ENCODE measurements at places on chromosomes 13 and 19.
A peak's percentile ranks its signal among the peaks of the same experiment; 100 is the strongest.

DNA sequence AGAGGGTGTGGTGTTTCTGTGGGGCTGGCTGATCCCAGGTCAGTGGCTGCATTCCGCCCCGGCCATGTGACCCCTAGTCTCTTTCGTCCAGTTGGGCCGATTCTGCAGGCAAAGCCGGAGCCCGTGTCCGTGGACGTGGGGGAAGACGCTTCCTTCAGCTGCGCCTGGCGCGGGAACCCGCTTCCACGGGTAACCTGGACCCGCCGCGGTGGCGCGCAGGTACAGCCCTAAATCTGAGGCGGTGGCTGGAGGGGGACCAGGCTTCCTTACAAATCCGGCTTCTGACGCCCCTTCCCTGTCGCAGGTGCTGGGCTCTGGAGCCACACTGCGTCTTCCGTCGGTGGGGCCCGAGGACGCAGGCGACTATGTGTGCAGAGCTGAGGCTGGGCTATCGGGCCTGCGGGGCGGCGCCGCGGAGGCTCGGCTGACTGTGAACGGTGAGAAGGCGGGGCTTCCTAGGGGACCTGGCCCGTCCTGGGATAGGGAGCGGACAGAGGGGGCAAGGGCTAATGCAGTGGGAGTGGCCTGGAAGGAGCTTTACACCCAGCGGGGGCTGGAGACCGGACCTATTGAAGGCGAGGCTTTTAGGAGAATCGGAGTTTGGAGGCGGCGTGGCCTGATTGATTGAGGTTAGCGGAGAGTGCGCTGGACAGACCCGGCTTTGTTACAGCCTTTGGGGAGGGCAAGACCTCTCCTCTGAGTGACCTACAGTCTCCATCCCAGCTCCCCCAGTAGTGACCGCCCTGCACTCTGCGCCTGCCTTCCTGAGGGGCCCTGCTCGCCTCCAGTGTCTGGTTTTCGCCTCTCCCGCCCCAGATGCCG lies 4.3 kb downstream of the KIRREL2 start:
- peaks cover 6% of the 10 kb centered on the region for H3K36me3 ChIP-seq
- peaks cover 10% of the 10 kb centered on the region for H3K4me1 ChIP-seq
- DNase-seq = peak; percentile 59
- H3K4me3 ChIP-seq = peak overlapping the region; percentile 59

GRCh38 chr13:22014469-22014868 lies 343.6 kb downstream of the FGF9 start:
- no peaks in the 10 kb centered on the region for H3K27me3 ChIP-seq
- no peak overlapping the region for H3K27ac ChIP-seq
- H3K4me1 ChIP-seq = no peaks in the 10 kb centered on the region
- no peak overlapping the region for H3K4me3 ChIP-seq
- DNase-seq = no peak
- H3K36me3 ChIP-seq = no peaks in the 10 kb centered on the region

- H3K27me3 ChIP-seq = peaks cover 2% of the 10 kb centered on the region
- no peak for DNase-seq
- H3K4me3 ChIP-seq = peak overlapping the region; percentile 100
- peaks cover 25% of the 10 kb centered on the region for H3K4me1 ChIP-seq
These were observed 2.7 kb downstream of the LPAR6 start for GRCh38 chr13:48410199-48410598.

DNA sequence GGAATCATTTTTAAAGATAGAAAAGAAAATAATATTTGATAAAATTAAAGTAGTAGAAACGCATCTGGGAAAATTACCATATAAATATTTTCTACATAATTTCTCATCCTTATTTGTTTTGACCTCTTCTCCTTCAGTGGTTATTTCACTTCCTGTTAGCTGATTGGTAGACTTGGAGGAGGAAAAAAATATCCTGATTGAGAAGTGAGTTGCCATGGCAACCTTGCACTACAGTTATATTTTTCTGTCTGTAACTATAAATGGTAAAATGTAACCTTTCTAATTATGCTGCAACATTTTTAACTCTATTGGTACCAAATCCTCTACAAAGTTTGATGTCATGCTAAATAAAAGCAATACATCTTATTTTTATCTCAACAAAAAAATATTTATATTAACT lies 45.2 kb downstream of the SCEL start:
- H3K4me3 ChIP-seq = no peak overlapping the region
- no peaks in the 10 kb centered on the region for H3K27me3 ChIP-seq
- no peak overlapping the region for H3K27ac ChIP-seq
- no peaks in the 10 kb centered on the region for H3K36me3 ChIP-seq

DNA sequence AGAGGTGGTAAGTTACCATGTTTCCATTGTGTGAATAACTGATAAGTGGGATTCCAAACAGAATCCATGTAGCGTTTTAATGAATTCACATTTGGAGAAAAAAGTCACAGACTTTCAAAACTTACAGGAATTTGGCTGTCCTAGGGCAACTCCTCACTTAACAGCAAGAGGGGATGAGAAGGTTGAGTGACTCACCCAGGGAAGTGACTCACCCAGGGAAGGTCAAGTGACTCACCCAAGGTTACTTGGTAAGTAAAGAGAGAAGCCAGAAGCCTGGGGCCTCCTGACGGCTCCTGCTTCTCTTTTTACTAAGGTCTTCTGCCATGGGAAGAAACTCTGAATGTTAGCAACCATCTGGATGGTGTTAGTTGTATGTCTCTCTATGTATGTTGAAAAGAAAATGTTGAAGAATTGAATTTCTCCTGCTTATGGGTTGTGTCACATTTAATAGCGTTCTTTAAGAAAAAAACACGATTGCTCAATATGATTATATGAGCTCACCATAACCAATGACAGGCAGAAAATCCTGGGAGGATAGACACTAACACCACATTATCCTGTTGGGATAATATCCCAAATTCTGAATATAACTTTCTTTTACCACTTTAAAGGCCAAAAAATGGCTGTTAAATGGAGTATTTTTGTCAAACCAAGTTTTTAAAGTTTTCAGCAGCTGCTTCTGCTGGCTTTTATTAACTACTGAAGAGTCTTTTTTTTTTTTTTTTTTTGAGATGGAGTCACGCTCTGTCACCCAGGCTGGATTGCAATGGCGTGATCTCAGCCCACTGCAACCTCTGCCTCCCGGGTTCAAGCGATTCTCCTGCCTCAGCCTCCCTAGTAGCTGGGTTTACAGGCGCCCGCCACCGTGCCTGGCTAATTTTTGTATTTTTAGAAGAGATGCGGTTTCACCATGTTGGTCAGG lies 195.6 kb downstream of the GGACT start:
- no peaks in the 10 kb centered on the region for H3K27me3 ChIP-seq
- no peaks in the 10 kb centered on the region for H3K36me3 ChIP-seq
- H3K4me3 ChIP-seq = no peak overlapping the region
- peak overlapping the region; percentile 16 for H3K27ac ChIP-seq

DNA sequence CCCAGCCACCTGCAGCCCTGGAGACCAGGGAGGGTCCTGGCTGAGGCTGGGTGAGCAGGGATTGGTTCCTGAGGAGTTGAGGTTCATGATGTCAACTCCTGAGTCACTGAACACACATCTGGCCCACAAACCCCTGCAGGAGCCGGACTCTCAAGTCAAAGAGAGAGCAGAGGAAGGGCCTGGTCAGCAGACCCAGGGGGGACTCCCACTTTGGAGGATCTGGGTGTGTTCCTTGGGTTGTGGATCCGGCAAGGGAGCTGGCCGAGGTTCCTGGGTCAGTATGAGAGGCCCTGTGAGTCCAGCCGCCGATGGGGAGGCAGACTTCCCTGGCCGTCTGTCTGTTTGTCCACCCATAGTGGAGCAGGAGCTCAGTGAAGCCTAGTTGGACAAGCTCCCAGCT lies 4.0 kb downstream of the SLC7A10 start:
- H3K27ac ChIP-seq = no peak overlapping the region

- no peak overlapping the region for H3K27ac ChIP-seq
- no peaks in the 10 kb centered on the region for H3K36me3 ChIP-seq
- no peaks in the 10 kb centered on the region for H3K27me3 ChIP-seq
- H3K4me3 ChIP-seq = no peak overlapping the region
- no peak for DNase-seq
These were observed 382.8 kb downstream of the FOXO1 start for GRCh38 chr13:40283666-40284065.

DNA sequence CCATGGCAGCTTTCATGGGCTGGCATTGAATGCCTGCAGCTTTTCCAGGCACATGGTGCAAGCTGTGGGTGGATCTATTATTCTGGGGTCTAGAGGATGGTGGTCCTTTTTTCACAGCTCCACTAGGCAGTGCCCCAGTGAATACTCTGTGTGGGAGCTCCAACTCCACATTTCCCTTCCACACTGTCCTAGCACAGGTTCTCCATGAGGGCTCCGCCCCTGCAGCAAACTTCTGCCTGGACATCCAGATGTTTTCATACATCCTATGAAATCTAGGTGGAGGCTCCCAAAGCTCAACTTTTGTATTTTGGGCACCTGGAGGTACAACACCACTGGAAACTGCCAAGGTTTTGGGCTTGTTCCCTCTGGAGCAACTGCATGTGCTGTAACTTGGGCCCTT lies 450.6 kb downstream of the LMO7 start:
- no peak for DNase-seq
- H3K27ac ChIP-seq = no peak overlapping the region
- peaks cover 1% of the 10 kb centered on the region for H3K27me3 ChIP-seq
- H3K4me3 ChIP-seq = no peak overlapping the region

DNA sequence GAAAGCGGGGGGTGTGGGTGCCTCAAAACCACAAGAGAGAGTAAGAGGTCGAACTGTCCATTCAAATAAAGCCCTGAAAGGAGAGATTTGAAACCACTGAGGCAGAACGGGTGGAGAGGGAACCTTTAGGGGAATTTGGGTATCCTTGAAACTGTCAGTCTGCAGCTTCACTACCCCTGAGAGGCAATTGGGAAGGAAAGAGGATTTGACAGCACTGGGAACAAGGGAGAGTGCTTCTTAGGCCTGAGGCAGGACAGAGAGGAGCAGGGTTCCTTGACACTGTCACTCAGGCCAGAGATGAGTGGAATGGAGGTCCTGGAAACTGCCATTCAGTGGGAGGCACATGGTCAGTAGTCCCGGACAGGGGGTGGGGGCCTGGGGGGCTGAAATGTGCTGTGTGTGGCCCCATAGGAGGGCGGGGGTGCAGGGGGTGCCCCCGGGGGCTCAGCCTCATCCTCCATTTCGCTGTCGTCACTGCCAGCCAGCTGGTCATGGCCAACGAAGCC lies 5.0 kb downstream of the GFY start:
- no peak overlapping the region for H3K4me3 ChIP-seq
- no peak overlapping the region for H3K27ac ChIP-seq
- peaks cover 37% of the 10 kb centered on the region for H3K27me3 ChIP-seq
- DNase-seq = no peak

- H3K27ac ChIP-seq = no peak overlapping the region
- no peak for DNase-seq
- H3K27me3 ChIP-seq = peaks cover 2% of the 10 kb centered on the region
- no peak overlapping the region for H3K4me3 ChIP-seq
- no peaks in the 10 kb centered on the region for H3K36me3 ChIP-seq
These were observed 8.9 kb downstream of the TSHZ3 start for GRCh38 chr19:31340042-31341025.

GRCh38 chr13:90416519-90416918 lies 931.0 kb upstream of the MIR17HG start:
- H3K36me3 ChIP-seq = no peaks in the 10 kb centered on the region
- no peak for DNase-seq
- no peak overlapping the region for H3K4me3 ChIP-seq

GRCh38 chr13:51781246-51782022 lies 22.5 kb downstream of the DHRS12 start:
- peak overlapping the region; percentile 42 for H3K27ac ChIP-seq
- H3K4me1 ChIP-seq = peaks cover 6% of the 10 kb centered on the region
- H3K27me3 ChIP-seq = peaks cover 4% of the 10 kb centered on the region
- H3K4me3 ChIP-seq = peak overlapping the region; percentile 1
- peaks cover 3% of the 10 kb centered on the region for H3K36me3 ChIP-seq

DNA sequence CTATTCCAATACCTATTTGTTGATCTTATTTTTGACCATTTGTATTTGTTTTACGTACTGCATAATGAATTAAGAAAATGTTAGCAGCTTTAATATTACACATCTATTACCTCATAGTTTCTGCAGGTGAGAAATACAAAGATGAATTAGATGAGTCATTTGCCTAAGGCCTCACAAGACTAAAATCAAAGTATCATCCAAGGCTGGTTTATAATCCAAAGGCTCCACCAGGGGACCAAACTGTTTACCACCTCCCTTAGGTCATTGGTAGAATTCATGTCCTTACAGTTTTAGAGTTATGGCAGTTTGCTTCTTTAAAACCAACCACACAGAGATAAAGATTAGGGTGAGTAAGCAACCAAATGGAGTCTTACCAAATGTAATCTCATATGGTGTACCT lies 848.1 kb downstream of the SLITRK6 start:
- no peaks in the 10 kb centered on the region for H3K4me1 ChIP-seq
- DNase-seq = no peak
- H3K27me3 ChIP-seq = no peaks in the 10 kb centered on the region

- H3K27ac ChIP-seq = peak overlapping the region; percentile 75
- peaks cover 28% of the 10 kb centered on the region for H3K27me3 ChIP-seq
- peaks cover 44% of the 10 kb centered on the region for H3K4me1 ChIP-seq
- H3K4me3 ChIP-seq = no peak overlapping the region
- H3K36me3 ChIP-seq = peaks cover 91% of the 10 kb centered on the region
These were observed 109.9 kb downstream of the COL4A1 start for GRCh38 chr13:110197026-110197425.

DNA sequence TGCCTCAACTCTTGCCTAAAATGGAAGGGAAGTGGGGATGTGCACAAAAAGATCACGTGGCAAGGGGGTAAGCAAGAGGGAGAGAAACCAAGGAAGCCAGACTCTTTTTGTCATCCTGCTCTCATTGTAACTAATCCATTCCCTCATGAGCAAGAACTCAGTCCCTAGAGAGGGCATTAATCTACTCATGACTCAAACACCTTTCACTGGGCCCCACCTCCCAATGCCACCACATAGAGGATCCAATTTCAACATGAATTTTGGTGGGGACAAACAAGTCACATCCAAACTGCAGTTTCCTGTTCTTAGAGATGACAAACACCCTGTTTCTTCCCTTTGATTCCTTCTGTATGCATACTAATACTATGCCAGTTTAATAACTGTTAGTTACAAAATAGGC lies 11.2 kb upstream of the CHST8 start:
- no peak for DNase-seq
- no peak overlapping the region for H3K27ac ChIP-seq
- H3K4me1 ChIP-seq = no peaks in the 10 kb centered on the region
- H3K4me3 ChIP-seq = no peak overlapping the region
- no peaks in the 10 kb centered on the region for H3K36me3 ChIP-seq
- H3K27me3 ChIP-seq = peaks cover 3% of the 10 kb centered on the region

GRCh38 chr13:46382224-46382623 lies 4.8 kb downstream of the RUBCNL start:
- peaks cover 2% of the 10 kb centered on the region for H3K4me1 ChIP-seq
- no peak for DNase-seq
- H3K27me3 ChIP-seq = peaks cover 3% of the 10 kb centered on the region
- no peak overlapping the region for H3K27ac ChIP-seq
- H3K4me3 ChIP-seq = no peak overlapping the region

- H3K27ac ChIP-seq = no peak overlapping the region
- H3K4me1 ChIP-seq = no peaks in the 10 kb centered on the region
- H3K36me3 ChIP-seq = peaks cover 24% of the 10 kb centered on the region
- peak; percentile 82 for DNase-seq
These were observed 8.1 kb downstream of the PIK3R2 start for GRCh38 chr19:18160971-18161635.
